ENCODE measurements at places on chromosomes 3 and 15.

- DNase-seq, result no peak
Observed at GRCh38 chr3:167783781-167784180, 48.3 kb downstream of the SERPINI1 start.

DNA sequence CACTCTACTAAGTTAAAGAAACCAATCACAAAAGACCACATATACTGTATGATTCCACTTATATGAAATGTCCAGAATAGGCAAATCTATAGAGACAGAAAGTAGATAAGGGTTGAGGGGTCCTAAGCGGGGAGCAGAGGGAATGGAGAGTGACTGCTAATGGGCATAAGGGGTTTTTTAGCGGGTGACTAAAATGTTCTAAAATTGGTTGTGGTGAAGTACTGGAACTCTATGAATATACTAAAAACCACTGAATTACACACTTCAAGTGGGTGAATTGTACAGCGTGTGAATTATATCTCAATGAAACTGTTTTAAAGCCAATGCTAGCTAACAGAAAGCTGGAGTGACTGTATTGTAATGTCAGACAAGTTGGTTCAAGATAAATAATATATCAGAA lies 33.3 kb downstream of the KPNA1 start:
- no peak for DNase-seq

DNA sequence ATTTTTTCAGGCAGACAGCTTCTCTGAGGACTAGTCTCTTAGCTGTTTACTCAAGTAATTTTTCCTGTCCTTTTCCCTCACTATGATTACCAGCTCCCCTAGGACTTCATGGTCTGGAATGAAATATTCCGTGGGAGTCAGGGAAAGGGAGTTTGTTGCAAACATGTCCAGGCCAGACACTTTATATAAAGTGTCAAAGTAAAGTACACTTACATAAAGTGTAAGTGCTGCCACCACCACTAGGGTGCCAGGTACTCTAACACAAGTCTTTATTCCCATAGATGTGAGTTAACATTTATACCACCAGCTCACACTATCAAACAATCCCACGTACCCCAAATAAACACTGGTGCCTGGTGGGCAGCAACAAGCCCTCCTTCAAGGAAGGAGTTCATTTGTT lies 179.8 kb downstream of the SNRPN start:
- DNase-seq, result no peak

DNA sequence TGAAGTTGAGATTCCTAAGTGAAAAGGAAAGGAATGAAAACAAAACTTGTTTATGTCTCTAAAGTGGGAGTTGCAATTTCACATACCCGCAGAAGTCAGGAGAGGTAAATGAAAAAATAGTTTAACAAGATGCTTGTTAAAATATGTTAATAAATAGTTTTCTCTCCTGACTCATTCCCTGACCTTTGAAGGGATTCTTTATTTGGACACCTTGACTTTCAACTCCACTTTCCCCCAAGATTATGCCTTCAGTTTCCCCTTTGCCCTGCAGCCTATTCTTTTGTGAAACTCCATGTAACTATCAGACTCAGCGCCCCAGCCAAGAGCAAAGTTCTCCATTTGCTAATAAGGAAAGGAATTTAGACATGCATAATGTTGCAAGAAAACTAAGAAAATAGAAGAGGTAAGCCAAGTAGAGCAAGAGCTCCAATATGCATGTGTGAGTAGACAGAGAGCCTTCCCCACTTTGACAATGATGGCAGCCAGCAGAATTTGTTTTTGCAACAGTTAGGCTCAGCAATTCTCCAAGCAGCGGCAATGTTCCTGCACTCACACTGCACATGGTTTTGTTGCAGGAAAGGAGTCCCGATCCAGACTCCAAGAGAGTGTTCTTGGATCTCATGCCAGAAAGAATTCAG lies 61.2 kb downstream of the CD200 start:
- DNase-seq, result no peak

GRCh38 chr3:151009981-151010380 lies 37.5 kb upstream of the CLRN1 start:
- DNase-seq, result no peak

GRCh38 chr3:125585595-125586223 lies 9.6 kb downstream of the OSBPL11 start:
- DNase-seq, result no peak

DNA sequence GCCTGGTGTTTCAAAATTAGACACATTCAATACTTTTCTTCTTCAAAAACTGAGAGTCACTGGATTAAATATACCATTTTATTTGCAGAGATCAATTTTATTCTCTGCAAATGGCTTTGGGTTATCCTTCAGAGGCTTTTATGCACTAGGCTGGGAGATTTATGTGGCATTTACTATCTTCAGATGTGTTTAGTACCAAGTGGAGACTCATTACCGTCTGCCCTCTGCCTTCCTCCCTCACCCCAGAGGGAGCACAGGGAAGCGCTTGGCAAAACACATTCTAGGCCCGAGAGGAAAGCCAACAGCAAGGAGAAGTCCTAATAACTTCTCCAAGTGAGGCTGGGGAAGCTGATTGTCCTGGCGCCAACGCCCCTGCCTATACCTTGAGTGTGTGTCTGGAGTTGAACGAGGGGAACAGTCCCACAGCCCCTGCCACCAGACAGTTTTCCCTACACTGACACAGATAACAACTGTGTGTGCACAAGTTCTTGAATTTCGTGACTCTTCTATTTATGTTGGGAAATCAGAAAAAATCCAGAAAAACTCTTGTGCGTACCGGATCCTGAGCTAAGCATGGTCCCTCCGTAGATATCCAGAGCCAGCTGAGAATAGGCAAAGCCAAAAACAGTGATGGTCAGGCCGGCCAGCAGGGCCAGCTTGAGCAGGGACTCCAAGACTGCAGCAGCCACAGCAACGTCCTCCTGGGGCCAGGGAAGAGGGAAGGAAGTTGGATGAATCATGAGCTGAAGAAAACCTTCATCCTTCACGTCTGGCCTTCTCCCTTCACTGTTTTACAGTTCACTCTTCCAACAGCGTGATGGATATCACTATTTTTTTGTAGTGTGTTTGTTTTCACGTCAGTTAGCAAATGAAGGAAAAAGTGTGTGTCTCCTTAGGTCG lies 26.6 kb downstream of the RFT1 start:
- DNase-seq, result no peak

DNA sequence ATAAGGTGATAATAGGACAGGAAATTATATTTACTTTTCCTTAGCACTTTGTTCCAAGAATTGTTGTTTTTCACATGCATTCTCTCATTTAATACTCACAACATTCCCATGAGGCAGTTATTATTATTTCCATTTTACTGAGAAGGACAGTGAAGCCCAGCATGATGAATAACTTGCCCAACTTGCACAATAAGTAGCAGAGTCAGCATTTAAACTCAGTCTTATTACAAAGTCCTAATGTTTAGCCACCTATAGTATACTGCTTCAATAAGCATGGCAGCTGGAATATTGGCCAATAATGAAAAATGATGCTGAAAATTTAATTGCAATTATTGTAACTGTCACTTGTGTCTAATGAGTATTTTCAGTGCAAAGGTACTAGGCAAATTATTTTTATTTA lies 45.7 kb downstream of the SYNPR start:
- DNase-seq, result no peak

GRCh38 chr3:27254896-27255295 lies 114.3 kb downstream of the NEK10 start:
- DNase-seq, result no peak

- no peak for DNase-seq
Observed at GRCh38 chr3:53320697-53321096, 26.6 kb downstream of the DCP1A start.

DNA sequence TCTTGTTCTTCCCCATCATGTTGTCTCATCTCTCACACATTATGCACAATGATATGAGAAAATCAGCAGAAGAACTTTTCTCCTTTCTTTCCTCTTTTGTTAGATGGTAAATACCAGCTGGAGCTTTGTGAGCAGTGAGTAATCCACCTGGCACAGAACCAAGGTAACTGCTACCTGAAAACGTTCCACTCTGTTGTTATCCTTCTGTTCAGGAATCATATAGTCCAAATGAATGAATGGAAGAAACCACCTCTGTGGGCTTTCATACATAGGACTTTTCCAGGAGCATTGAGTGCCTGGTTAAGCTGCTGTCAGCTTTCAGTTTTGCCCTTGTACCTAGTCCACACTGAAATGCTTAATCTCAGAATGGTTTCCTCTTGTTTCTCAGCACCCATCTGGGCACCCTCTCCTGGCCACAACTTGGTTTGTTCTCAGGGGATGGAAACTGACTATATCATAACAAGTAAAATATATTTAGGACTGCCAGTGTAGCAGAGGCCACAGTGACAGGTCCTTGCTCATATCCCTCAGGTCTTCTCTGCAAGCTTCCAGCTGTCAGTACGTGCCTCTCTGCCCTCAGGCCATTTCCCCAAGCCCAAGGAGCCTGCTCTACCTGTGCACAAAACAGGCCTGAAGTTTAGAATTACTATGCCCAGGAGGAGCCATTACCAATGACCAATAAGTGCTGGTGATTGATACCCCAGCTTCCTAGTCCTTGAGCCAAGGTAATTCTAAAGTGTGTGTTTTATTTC lies 23.5 kb upstream of the SLC4A7 start:
- DNase-seq, result no peak

DNA sequence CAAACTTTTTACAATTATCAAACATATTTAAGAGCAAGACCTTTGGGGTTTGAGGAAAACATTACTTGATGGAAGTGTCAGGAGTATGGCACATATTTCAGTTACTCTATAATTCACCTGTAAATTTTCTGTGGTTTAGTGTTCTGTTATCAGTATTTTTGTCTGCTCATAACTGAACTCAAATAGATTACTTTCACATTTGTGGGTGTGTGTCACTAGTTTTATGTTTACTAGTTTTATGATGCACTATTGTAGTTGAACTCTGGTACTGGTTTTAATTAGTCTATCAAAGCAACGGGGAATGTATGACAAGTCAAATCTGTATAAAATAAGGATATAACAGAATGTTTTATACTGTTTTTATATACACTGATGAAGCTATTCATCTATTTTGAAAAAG lies 27.2 kb downstream of the OXSM start:
- no peak for DNase-seq

DNA sequence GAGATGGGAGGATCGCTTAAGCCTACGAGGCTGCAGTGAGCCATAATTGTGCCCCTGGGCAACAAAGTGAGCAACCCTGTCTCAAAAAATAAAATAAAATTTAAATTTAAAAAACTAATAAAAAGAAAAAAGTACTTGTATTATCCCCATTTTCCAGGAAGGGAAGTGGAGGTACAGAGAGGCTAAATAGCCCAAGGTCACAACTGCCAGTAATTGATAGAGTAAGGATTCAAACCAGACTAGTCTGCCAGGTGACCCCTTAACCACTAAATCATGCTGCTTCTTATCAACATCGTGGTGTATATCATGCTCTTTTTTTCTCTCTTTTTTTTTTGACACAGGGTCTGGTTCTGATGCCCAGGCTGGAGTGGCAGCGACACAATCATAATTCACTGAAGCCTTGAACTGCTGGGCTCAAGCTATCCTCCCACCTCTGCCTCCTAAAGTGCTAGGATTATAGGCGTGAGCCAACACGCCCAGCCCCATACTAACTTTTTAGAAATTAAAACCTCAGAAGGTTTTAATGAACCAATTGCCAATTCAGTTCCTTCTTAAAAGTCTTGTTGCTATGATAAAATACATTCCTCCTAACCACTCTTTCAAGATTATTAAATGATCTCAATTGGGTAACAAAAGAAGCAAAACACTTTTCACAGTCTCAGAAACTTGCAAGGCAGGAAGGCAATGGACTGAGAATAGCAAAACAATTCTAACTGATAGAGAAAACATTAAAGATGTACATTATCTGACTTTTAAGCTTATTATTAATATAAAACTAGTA lies 30.5 kb downstream of the HERC1 start:
- DNase-seq, result no peak

GRCh38 chr3:34934660-34935059 lies 704.7 kb upstream of the ARPP21 start:
- no peak for DNase-seq

DNA sequence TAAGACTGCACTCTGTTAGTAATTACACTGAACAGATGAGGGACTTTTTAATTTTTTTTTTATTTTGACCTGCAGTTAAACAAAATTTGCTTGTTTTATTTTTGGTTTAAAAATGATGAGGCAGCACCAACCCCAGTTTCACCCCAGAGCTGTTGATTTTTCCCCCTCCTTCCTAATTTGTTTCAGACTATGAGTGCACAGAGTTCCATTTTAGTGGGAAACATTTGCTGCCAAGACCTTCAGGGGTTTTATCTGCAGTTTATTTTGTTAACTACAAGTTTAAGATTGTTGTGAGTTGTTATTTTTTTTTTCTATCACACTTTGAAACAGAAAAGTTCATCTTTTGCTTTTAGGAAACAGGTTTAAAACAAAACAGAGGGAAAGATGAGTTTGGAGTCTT lies 455.9 kb upstream of the NR2F2 start:
- no peak for DNase-seq

DNA sequence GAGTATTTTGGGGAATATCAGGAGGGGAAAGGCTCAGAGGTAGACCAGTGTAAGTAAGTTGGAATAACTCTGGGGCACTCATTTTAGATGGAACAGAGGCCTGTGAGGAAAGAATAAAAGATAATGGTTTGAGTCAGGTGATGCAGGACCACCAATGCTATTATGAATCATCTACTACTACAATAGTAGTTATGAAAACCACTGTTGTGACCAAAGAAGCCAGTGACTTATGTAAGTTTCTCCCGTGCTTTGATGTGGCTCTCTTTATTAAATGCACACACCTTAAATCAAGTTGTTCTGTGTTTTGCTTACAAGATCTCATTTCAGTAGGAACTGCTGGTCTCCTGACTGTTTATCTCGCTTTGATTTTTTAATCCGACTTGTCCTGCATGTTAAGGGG lies 13.1 kb upstream of the GUCA1C start:
- no peak for DNase-seq

DNA sequence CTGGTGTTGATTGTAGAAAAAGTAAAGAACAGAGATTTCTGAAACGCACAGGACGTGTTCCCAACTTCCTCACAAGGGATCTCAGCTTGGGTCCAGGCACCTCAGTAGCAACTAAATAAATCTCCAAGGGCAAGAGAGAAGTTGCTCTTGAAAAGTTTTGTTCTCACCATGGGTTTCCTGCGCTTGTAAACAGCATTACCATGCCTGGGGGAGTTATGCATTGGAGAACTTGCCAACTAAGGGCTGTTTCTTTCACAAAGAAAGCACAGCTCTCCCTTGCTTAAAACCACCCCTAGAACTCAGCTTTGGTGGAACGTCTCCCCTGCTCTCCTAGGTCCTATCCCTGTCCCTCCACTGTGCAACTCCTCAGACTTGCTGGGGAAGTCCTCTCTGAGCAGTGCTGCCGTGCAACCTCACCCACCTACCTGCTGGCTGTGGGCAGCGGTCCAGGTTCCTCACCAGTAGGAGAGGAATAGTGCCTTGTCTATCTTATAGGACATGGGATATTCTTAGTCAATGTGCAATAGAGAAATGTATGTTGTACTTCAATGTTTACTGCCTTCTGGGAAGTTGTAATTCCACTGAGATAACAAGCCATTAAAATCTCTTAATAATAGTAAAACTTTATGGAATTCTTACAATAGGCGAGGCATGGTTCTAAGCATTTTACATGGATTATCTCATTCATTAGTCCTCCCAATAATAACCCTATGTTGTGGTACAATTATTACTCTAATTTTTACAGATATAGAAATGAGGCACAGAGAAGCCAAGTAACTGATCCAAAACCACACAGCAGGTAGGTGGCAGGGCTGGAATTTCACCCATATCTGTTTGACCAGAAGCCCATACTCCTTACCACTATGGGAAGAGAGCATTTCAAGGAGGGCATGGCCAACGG lies 51.5 kb downstream of the UMPS start:
- DNase-seq, result no peak
